ENCODE measurements at places on chromosomes 1 and 21.
A peak's percentile ranks its signal among the peaks of the same experiment; 100 is the strongest.

- DNase-seq = no peak
Measured at GRCh38 chr1:65213271-65214023, 65.4 kb downstream of the AK4 start.

DNA sequence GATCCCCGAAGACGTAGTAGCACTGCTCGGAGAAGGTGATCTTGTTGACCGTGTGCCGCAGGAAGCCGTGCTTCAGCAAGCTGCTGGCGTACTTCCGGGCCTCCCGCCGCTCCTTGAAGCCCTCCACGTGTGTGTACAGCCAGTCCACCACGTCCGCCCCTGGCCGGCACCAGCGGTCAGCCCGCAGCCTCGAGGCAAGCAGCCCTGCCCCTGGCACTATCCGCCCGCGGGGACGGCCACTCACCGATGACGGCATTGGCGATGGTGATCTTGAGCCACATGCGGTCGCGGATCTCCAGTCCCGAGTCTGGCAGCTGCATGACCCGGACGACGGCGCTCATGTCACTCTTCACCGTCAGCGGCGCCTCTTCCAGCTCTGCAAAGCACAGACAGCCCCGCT is 7.2 kb downstream of the TAS1R3 start:
- DNase-seq = no peak

DNA sequence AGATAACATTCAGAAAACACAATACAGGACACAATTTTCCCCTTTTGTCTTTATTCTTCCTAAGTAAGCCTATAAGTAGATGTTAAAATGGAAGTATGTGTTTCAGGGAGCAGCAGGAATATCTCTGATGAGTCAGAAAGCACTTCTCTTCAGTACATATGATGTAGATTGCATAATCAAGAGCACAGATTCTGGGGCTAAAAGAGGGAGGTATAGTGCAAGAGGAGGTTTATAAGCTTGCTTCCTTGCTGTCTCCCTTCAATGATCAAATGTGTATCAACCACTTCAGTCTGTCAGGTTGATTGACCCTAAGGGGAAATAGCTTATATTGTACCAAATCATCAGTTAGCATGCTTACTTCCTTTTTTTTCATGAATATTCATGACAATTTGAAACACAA is 822.8 kb downstream of the BRINP3 start:
- peak; percentile 14 for DNase-seq

- DNase-seq = no peak
Measured at GRCh38 chr1:56868761-56869160, 14.2 kb downstream of the C8A start.

GRCh38 chr1:21050031-21050430 is 126.7 kb downstream of the EIF4G3 start:
- DNase-seq = no peak

DNA sequence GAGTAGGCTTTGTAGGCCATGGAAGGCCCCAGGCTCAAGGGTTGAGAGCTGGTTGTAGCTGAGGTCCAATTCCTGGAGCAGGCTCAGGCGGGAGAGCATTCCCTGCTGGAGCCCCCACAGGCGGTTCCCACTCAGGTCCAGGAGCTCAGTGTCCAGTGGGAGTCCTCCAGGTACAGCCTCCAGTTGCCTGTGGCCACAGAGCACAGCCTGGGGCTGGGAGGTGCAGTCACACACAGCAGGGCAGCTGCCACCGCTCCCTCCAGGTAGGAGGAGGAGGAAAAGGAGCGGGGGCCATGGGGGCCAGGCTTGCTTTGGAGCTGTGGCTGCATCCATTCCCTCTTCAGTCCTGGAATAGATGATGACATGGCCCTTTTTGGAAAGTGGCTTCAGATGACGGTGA is 2.8 kb downstream of the LINGO4 start:
- DNase-seq = no peak

GRCh38 chr1:247222840-247223239 is 33.0 kb upstream of the VN1R5 start:
- DNase-seq = no peak

DNA sequence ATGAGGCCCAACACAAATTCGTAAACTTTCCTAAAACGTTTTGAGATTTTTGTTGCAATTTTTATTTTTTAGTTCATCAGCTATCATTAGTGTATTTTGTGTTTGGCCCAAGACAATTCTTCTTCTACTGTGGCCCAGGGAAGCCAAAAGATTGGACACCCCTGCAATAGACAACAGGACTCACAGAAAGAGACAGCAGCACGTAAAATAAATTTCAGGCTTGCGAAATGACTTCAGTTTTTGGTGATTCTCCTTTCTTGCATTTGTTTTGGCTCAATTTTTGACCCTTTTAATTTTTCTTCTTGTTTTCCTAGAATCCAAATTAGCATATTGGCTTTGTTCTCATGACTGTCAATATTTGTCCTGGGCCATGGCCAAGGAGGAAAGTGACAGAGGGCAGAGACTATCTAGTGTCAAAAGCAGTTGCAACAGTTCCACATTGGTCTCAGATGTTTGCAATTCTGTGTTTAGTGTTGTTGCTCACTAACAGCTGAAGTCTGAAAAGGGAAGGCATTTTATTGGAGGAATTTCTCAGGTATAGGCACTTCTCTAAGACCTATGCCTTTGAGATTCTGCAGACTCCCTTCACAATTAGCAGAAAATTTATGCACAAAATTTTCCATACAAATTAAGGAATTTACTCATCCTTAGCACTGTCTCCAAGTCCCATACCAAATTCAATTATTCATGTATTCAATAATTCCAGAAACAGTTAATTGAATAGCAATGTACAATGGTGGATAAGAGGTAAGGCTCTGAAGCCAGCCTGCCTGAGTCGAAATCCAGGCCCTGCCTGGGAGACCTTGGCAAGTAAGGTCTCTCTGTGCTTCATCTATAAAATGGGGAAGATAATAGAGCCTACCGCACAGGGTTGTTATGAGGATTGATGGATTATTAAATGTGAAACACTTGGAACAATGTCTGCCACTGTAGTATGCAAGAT is 160.9 kb upstream of the IVNS1ABP start:
- no peak for DNase-seq

GRCh38 chr1:232421143-232421796 is 208.7 kb downstream of the SIPA1L2 start:
- DNase-seq = no peak

GRCh38 chr1:22613951-22614350 is 22.5 kb upstream of the C1QA start:
- DNase-seq = peak; percentile 33

DNA sequence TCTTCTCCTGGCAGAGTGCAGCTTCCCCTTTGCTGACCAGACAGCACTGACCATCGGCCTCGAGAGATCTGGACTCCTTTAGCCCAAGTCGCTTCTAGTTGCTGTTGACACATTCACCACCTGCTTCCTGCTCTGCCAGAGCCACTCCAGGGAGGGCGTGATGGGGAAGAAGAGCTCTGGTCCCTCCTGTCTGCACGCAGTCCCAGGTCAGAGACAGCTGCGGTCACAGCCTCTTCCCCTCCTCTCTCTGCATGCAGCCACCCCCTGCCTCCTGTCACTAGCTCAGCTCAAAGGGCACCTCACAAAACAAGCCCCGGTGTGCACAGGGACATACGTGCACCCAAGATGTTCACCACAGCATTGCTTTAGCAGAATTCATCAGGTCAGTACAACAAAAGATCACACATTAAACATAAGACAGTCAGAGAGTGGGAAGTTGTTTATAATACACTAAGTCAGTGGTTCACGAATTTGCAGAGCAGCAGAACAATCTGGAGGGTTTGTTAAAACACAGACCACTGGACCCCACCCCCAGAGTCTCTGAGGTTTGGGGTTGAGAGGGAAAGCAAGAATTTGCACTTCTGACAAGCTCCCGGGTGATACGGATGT is 132.9 kb downstream of the SYF2 start:
- peak; percentile 70 for DNase-seq

- no peak for DNase-seq
Measured at GRCh38 chr1:85756864-85757263, 48.6 kb upstream of the ZNHIT6 start.

DNA sequence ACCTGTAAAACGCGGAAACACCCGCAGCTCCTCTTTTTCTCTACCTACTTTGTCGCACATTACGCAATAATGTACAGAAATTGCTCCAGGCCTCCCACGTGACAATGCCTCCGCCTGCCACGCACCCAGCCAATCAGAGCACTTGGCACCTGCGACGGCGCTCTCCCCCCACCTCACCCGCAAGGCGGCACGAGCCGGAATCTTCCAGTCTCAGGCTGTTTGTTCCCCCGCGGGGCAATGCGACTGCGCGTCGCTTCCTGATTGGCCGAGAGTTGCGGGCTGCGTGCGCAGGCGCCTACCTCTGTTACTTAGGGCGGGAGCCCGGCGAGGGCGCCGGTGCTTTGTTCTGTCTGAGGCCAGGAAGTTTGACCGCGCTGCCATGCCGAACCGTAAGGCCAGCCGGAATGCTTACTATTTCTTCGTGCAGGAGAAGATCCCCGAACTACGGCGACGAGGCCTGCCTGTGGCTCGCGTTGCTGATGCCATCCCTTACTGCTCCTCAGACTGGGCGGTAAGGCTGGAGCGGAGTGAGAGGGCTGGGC is at the start of gene MAEL:
MAEL (plus strand) TSS at position 307 of the 542 bp plus-strand sequence; CDS start at position 380, 73 bp downstream.
- DNase-seq = no peak

GRCh38 chr1:118097622-118098348 is 87.2 kb downstream of the SPAG17 start:
- DNase-seq = no peak

GRCh38 chr1:52970149-52970548 is 43.1 kb downstream of the SCP2 start:
- DNase-seq = no peak

DNA sequence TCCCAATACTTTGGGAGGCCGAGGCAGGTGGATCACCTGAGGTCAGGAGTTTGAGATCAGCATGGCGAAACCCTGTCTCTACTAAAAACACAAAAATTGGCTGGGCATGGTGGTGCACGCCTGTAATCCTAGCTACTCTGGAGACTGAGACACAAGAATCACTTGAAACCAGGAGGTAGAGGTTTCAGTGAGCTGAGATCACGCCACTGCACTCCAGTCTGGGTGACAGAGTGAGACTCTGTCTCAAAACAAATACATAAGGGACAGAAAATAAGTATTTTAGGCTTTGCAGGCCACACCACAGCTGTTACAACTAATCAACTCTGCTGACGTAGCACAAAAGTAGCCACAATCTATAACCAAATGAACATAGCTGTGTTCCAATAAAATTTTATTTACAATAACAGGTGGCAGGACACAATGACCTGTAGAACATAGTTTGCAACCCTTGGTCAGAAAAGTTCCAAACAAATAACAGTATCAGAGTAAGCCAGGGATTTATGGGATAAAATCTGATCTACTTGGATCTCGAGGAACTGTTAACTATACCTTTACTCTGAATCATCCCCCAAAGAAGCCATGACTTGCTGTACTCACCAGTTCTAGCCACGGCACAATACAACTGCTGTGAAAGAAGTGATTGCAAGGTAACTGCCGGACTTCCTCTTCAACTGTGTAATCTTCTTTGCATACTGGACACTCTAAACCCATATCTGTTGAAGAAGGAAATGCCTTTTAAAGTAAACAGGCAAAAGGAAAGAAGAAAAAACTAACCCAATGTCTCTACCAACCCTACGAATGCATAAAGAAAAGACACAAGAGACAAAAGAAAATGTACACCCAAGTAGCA is 28.3 kb downstream of the CD160 start:
- no peak for DNase-seq

GRCh38 chr21:17818186-17819113 is 706 bp downstream of the C21orf91 start:
- peak; percentile 85 for DNase-seq

DNA sequence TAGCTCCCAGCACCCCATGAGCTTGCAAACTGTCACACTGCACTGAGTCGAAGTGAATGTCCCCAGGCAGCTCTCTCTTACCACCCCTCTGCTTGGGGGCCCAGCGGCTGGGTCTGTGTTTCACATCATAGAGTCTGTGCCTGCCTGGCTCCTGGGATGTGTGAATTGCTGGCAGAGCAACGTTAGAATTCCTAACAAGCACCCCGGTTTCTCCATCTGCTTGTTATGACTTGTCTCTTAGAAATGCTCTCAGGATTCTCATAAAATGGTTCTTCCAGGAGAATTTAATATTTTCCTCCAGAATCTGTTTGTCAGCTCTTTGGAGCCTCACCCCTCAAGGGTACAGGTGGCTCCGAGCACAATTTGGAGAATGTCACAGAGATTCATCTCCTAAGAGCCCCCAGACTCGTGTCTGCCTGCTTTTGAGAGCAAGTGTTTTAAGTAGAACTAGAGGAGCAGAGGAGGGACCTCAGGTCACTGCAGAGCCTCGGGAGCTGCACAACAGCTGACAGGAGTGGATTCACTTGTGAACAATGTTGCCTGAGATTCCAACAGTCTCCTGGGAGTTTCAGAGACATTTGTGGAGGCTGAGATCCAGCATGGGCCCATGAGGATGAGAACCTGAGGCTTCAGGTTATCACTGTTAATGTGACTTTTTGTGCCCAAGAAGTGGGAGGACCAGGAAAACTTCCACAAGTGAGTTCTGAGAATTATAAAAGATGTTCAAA is 131.5 kb downstream of the KCNJ6 start:
- no peak for DNase-seq

- DNase-seq = peak; percentile 76
Measured at GRCh38 chr1:5991381-5992025, 722 bp downstream of the NPHP4 start.
